ENCODE measurements at places on chromosomes 12 and 14. TPM values are rescaled to one million over a fixed set of nuclear protein-coding genes. Genes with fewer than 3 reads are reported as not detected.

LGMN gene
- 73.2 TPM for total RNA-seq

PRIM1 gene
- 21.8 TPM for total RNA-seq

FBXO21 gene
- total RNA-seq = 86.8 TPM

NR4A1 gene
- total RNA-seq = 1.3 TPM

CRIP2 gene
- 173 TPM for total RNA-seq

Data from thoracic aorta endothelial cell (primary cell).